ENCODE measurements at places on chromosomes 16 and 17.

- peak; percentile 40 for DNase-seq
These were observed 66.0 kb downstream of the CDK12 start for GRCh38 chr17:39527220-39527813.

DNA sequence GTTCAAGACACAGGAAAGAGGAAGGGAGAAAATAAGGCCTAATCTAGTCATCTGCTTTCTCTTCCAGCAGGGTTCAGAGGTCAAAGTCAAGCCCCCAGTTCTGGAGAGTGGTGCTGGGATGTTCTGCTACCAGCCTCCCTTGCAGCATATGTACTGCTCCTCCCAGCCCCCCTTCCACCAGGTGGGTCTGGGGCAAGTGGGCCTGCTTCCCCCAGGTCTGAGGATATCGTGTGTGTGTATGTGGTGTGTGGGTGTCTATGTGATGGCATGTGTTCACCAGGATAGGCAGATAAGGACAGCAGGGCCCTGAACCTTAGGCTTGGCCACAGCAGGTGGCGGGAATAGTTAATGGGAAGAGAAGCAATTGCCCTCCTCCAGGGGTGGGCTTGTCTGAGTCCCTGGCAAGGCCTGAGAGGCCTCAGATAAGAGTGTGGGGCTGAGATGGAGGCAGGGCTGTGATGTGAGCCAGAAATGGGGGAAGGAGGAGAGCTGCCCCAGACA lies 21.1 kb downstream of the FOXN1 start:
- DNase-seq, result no peak

GRCh38 chr16:89253548-89254287 lies 36.2 kb downstream of the ZNF778 start:
- no peak for DNase-seq

DNA sequence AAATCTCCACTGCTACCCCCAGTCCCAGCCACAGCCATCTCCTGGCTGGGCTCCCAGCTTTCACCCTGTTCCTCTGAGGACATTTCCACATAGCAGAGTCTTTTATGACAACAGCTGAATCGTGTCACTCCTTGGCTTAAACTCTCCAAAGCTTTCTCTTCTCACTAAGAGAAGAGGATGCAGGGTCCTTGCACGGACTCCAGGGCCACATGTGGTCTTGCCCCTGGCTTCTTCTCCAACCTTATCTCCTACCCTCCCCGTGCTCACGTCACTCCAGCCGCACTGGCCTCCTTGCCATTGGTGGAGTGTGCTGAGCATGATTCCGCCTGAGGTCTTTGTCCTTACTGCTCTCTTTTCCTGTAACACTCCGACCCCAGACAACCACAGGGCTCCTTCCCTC lies 39.9 kb upstream of the CCDC182 start:
- no peak for DNase-seq

- DNase-seq, result no peak
These were observed 17.7 kb downstream of the NT5M start for GRCh38 chr17:17320911-17321220.

- DNase-seq, result no peak
These were observed 84.8 kb upstream of the TNRC6C start for GRCh38 chr17:77873500-77874302.

GRCh38 chr17:1298606-1299005 lies 19.1 kb downstream of the TRARG1 start:
- DNase-seq, result no peak

All from ELR (cell line).